Activated naive CD8-positive, alpha-beta T cell treated with anti-CD3 and anti-CD28 coated beads, Interleukin-2, amount 10 ng/mL, durations not matched to agents 7 days and 5 days (primary cell): ENCODE measurements at places on chromosomes 5 and 9.

GRCh38 chr9:128927731-128928411 lies 7.1 kb downstream of the PHYHD1 start:
- peaks cover 11% of the 10 kb centered on the region for H3K4me1 ChIP-seq
- H3K27ac ChIP-seq = peak overlapping the region; percentile 7
- DNase-seq = peak; percentile 55

- H3K4me1 ChIP-seq = no peaks in the 10 kb centered on the region
- no peak for DNase-seq
- H3K27me3 ChIP-seq = no peaks in the 10 kb centered on the region
- H3K27ac ChIP-seq = no peak overlapping the region
- no peaks in the 10 kb centered on the region for H3K36me3 ChIP-seq
These were observed 256.9 kb upstream of the COX7C start for GRCh38 chr5:86360801-86361200.

GRCh38 chr9:75540185-75540584 lies 350.3 kb upstream of the PCSK5 start:
- no peak overlapping the region for H3K27ac ChIP-seq
- H3K36me3 ChIP-seq = no peaks in the 10 kb centered on the region
- no peak overlapping the region for H3K4me3 ChIP-seq

GRCh38 chr5:93055971-93056370 lies 525.0 kb downstream of the NR2F1-AS1 start:
- H3K27ac ChIP-seq = no peak overlapping the region
- H3K4me1 ChIP-seq = no peaks in the 10 kb centered on the region
- no peaks in the 10 kb centered on the region for H3K27me3 ChIP-seq
- DNase-seq = no peak
- H3K4me3 ChIP-seq = no peak overlapping the region

DNA sequence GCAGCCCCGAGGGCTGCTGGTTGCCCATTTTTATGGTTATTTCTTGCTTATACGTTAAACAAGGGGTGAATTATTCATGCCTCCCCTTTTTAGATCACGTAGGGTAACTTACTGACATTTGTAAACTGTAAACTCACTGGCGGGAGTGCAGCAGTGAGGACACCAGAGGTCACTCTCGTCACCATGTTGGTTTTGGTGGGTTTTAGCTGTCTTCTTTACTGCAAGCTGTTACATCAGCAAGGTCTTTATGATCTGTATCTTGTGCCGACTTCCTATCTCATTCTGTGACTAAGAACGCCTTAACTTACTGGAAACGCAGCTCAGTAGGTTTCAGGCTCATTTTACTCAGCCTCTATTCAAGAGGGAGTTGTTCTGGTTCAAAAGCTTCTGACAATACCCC lies 155.0 kb upstream of the PRDM9 start:
- DNase-seq = no peak
- H3K27ac ChIP-seq = no peak overlapping the region
- H3K4me1 ChIP-seq = no peaks in the 10 kb centered on the region
- H3K27me3 ChIP-seq = no peaks in the 10 kb centered on the region
- no peaks in the 10 kb centered on the region for H3K36me3 ChIP-seq

DNA sequence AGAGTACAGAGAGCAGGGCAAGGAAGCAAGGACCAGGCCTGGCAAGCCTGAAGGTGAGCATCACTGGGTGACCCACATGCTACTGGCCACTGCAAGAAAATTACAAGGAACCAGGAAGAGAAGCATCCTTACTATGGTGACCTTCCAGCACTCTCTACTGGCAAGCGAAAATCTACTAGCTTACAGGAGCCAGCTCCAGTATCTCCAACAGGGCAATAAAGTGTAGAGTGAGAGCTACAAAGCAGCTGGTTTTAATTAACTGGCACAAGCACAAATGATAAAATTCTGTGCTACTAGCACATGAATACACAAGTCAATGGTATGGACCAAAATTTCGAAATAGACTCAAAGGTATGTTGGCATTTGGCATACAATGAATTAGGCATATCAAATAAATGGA lies 113.3 kb upstream of the CAST start:
- no peak overlapping the region for H3K27ac ChIP-seq
- no peaks in the 10 kb centered on the region for H3K36me3 ChIP-seq
- H3K4me3 ChIP-seq = no peak overlapping the region
- DNase-seq = no peak
- peaks cover 9% of the 10 kb centered on the region for H3K27me3 ChIP-seq
